Suppressor macrophage treated with lipopolysaccharide for 1 hour (primary cell): ENCODE measurements at places on chromosomes 3 and 15.
A peak's percentile ranks its signal among the peaks of the same experiment; 100 is the strongest.

DNA sequence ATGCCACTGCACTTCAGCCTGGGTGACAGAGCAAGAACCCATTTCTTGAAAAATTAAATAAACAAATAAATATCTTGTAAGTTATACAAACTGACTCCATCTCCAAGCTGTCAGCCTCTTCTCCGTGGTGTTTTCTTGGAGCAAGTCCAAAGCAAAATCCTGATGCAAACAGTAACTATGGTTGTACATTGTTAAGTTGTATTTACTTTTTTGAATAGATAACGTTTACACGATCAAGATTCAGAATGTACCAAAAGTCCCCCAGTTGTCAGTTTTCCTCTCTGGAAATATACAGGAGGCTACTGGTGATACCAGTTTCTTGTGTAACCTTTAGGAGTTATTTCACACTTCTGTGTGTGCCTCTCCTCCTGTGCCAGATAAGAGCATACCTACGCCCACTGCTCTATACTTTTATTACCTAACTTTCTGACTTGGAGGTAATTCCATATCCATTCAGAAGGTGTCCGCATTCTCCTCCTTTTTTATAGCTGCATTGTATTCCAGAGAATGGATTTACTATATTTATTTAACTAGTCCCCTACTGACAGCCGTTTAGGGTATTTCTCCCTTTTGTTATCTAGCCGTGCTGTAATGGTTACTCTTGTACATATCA is 14.2 kb downstream of the CMTM7 start:
- no peak for DNase-seq

DNA sequence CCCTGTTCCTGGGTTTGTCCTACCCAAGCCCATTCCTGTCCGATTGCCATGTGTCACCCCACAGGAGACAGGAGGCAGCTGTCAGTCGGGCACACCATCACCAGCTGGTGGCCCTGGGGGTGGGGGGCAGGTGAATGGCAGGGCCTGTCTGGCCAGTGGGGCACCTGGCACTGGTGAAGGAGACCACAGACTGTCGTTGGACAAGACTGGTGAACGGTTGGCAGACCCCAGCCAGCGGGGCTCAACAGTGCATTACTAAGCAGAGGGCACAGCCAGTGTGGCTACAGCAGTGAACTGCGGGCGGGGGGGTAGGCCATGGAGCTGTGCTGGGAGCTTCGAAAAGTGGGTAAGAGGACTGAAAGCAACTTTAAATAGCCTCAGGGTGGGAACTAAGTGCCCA is 2.1 kb downstream of the SEMA7A start:
- DNase-seq, result no peak

GRCh38 chr3:136305879-136306278 is 55.7 kb downstream of the PCCB start:
- peak; percentile 26 for DNase-seq

GRCh38 chr15:68693071-68693470 is 114.3 kb downstream of the CORO2B start:
- DNase-seq, result no peak

GRCh38 chr15:46879032-46879770 is 838.1 kb upstream of the SEMA6D start:
- DNase-seq, result no peak

GRCh38 chr3:24586920-24587319 is 92.3 kb upstream of the THRB start:
- peak; percentile 13 for DNase-seq

GRCh38 chr3:152454076-152454875 is 185.5 kb downstream of the MBNL1 start:
- DNase-seq, result no peak

DNA sequence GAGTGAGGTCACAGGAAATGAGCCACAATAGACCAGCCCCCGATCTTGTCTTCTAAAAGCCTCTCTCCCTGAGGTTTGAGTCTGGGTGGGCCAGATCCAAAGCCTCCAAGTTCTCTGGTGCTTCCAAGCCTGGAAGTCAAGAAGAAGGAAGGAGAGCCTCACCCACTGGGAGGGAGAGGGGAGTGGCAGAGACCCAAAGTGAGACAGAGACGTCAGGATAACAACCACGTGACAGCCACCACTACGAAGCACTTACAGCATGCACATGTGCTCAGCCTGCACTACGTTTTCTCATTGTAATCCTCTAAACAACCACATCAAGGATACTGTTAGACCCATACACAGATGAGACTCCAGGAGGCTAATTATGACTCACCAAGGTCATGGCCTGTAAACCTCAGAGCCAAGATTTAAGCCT is 197.3 kb upstream of the LINGO1 start:
- no peak for DNase-seq

DNA sequence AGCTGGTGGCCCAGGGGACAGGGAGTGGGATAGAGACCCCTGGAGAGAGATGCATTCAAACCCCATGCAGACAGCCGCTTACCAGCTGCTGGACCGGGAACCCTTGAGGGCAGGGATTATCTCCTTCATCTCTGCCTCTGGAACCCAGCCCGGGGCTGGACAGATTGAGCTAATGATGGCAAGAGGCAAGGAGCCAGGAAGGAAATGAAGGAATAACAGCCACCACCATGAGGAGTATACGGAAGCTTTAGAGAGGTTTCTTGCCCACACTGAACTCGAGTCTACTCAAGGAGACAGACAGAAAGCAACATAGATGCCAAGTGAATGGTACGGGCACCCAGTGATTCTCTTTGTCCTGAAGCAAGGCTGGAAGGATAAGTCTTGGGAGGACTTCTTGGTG is 23.2 kb downstream of the HAPLN3 start:
- no peak for DNase-seq

GRCh38 chr3:195583831-195584542 is at the start of gene APOD:
TSS of gene APOD (minus strand) at chr3:195583940. CDS start at chr3:195579461, 4,479 bp downstream.
- DNase-seq, result peak; percentile 43

GRCh38 chr3:187931770-187932278 is 186.6 kb upstream of the BCL6 start:
- DNase-seq, result no peak

- no peak for DNase-seq
These were observed 405.1 kb downstream of the LPP start for GRCh38 chr3:188559072-188559429.

- no peak for DNase-seq
These were observed 237.1 kb upstream of the GOLGA6L4 start for GRCh38 chr15:83998486-83998885.

DNA sequence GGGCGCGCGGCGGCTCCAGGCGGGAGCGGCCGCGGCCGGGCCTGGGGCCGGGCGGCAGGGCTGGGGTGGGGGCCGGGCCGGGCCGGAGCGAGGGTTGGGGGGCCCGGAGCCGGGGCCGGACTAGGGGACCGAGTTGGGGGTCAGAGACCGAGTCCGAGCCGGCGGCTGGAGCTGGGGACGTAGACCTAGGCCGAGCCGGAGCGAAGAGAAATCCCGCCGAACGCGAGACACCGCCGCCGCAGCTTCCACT is 37.3 kb downstream of the HMCES start:
- no peak for DNase-seq

GRCh38 chr15:98860281-98861041 is 147.1 kb downstream of the PGPEP1L start:
- no peak for DNase-seq

- no peak for DNase-seq
These were observed 31.1 kb upstream of the PPIB start for GRCh38 chr15:64193971-64194370.

DNA sequence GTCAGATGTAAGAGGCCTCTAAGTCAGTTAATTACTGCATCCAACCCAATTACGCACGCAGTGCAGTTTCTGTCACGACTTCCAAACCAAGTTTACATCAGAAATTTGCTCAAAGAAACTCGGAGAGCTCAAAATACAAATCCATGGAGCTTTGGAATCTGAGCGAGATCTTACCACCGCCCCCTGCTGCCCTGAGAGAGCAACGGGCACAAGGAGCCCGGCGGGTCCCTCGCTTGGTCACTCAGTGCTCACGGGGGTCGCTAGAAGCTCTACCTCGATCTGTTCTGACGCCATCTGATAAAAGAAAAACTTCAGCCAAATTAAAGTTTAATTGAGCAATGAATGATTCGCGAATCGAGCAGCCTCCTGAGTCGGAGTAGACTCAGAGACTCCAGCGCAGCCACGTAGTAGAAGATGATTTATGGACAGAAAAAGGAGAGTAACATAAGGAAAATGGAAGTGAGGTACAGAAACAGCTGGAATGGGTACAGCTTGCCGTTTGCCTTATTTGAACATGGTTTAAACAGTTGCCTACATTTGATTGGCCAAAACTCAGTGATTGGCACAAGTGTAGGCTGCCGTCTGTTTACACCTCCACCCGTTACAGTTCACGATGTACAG is 232.7 kb upstream of the ATP10A start:
- DNase-seq, result no peak

GRCh38 chr15:38699633-38700230 is 135.1 kb upstream of the RASGRP1 start:
- DNase-seq, result peak; percentile 73

- no peak for DNase-seq
These were observed 58.5 kb downstream of the TGFBR2 start for GRCh38 chr3:30664884-30665283.

- DNase-seq, result no peak
These were observed 123.9 kb downstream of the RAB11A start for GRCh38 chr15:65993236-65993635.

DNA sequence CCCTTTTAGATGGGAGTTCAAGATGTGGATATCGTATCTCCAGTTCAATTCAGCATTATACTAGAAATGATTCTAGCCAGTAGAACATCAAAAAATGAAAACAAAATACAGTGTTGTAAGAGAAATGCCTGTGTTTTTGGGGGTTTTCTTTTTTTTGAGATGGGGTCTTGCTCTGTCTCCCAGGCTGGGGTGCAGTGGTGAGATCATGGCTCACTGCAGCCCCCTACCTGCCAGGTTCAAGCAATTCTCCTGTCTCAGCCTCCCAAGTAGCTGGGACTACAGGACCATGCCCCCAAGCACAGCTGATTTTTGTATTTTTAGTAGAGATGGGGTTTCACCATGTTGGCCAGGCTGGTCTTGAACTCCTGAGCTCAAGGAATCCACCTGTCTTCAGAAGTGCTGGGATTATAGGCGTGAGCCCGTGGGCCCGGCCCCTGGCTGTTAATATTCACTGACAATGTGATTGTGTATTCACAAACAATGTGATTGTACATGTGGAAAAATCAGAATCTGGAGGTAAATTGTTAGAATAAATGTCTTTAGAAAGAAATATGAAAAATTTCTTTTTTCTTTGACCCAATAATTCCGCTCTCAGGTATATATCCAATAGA is 59.0 kb downstream of the ARIH1 start:
- no peak for DNase-seq

DNA sequence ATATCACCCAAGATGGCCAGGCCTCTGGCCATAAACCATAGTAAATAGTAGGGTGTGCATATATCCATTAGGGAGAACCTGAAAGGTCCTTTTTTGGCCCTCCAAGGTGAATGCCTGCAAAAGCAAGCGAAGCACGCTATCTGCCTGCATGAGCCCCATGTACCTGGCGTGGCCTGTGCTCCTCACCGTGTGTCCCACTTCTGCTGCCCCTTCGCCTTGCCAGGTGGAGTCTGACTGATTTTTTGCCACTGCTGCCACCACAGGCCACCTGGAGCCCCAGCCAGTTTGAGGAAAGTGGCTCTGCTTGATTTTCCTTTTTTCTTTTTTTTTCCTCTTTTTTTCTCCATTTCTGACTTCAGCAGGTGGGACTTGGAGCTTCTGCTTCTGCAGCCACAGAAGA is 139.7 kb downstream of the SNRPN start:
- no peak for DNase-seq

DNA sequence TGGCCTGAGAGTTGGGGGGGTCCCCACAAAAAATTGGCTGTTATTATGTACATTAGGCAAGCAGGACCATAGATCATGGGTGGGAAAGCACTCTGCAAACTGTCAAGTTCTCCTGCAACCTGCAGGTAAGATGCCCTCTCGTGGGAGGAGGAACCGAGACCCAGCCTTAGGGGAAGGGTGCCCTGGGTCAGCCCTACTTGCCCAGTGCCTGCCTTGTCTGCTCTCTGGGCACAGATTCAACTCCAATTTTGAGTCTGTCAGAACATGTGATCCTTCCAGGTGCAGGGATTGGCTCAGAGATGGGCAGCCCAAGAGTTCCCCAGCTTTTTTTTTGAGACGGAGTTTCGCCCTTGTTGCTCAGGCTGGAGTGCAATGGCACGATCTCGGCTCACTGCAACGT is 99.2 kb downstream of the PLXNA1 start:
- DNase-seq, result no peak
